Right lung (tissue), 10 donors: ENCODE measurements at places on chromosomes 11 and 22.
A peak's percentile ranks its signal among the peaks of the same experiment; 100 is the strongest.

DNA sequence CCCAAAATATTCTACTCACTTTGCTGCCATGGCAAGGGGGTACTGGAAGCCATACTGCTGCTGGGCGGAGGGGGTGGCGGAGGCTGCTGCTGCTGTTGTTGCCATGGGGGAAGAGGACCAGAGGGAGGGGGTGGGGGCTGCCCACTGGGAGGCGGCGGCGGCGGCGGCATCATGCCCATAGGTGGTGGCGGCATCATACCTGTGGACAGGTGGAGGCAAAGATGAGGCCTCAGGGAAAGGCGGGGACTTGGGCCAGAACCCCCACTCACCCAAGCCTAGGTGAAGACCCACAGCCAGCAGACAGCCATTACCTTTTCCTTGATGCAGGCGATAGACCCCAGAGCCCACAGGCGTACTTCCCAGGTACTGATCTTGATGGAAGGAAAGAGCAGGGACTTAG is 7.1 kb upstream of the PYGM start:
- DNase-seq = no peak

DNA sequence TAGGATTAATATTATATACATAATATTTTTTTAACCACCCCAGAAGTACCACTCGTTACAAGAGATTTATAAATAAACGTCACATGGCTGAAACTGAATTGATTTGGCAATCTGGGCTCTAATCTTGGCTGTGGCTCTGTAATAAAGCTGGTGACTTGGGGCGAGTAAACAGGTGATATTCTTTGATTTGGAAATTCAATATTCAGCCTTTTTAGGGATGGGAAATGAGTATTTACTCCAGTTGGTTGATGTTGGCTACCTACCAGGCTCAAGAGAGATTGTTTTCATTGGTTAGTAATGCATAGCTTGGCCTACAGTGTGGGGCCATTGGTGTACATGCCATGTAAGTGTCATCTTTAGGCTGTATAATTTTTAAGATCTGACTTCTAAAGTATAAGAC is 117.7 kb upstream of the SORL1-AS1 start:
- DNase-seq = no peak

DNA sequence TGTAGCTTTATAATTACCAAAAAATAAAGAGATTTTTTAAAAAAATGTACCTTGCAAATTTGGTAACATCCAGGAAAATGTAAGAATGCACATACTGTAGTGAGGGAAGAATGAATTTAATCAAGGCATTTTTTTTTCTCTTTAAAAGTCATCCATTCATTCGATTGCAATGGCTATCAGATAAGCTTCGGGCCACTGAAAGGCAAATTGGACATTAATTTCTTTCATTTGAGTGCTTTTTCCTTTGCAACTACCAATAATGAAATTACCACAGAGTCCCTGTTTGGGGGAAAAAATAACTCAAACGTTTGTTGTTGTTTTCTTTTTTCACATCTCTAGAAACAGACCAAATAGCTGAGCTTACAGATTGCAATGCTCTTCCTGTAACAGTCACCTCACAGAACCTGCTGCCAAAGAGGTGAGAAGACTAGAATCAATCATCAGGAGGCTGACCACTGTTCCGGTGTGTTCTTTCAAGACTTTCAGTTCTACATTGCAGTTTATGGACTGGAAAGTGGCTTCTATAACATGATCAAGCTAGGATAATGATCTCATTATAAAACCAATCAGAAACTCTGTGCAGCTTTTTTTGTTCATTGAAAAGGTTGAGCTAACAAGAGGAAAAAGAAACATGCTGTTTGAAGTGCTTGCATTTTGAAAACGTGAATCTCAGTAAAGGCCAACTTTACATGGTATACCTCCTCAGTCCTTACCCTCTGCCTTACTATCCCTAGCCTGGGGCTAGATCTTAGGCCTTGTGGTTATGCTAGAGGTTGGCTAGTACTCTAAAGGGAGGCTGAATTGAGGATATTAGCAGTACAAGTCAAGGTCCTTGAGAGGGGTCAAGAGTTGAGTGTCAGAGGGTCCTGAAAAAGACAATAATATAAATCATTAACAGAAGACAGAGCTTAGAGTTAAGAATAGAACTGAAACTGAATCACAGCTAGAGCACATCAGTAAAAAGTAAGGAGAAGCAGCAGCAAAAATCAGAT is 1276.1 kb downstream of the LRRC4C start:
- DNase-seq = no peak

DNA sequence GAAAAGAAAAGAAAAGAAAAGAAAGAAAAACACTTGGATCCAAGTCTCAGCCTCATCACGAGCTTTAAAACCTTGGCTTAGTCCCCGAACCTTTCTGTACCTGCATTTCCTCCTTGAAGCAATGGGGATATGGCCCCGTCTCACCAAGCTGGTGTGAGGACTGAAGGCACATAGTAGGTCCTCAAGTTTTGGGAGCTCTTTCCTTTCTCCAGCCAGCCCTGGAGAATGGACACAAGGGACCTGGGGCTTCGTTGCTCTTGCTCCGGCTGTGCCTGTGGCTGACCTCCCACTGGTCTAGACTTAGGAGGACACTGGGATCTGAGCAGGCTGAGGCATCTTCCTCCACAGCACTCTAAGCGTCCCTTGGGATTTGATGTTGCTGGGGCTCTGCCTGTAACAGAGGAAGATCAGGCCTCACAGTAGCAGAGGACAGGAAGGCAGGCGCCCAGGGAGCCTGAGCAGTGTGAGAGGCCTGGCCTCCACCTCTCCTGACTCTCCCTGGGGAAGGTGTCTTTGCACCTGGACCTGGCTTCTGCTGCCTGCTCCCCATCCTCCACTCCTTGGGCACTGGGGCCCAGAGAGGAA is 32.8 kb downstream of the KCNC1 start:
- DNase-seq = no peak

- peak; percentile 26 for DNase-seq
These were observed 65.0 kb downstream of the SLC36A4 start for GRCh38 chr11:93132836-93133235.

GRCh38 chr22:19770349-19771220 is 10.0 kb downstream of the TBX1 start:
- no peak for DNase-seq

DNA sequence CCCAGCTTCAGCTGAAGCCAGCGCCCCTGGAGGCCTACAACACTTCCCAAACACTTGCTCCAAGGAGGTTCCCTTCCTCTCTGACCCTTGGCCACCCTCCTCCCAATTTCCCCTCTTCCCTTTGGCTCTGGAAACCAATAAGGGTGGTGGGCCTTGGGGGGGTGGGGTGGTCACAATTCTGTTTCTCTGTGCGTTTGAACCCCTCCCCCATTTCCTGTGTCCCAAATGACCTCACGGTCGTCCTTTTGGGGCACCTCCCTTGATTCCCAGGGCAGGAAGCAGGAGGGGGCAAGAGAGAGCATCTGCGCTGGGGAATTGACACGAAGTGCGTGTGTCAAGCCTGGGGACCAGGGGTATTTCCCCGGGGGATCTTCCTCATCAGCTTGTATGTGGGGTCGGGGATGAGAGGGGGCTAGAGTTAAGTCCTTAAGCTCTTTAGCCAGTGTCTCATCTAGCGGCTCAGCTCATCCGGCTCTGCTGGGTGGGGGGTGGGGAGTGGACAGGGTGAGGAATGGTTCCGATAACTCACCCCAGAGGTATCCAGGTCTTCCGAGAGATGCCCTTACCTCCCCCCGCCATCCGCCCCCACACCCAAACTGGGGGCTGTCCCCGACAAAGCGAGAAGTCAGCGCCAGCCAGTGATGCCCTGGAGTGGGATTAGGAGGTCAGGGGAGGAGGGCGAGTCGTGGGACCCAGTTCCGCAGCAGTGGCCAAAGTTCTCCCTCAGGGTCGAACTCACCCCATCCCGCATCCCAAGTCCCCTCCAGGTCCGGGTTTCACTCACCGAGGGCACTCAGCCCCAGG is 587 bp downstream of the ESAM start:
- no peak for DNase-seq

DNA sequence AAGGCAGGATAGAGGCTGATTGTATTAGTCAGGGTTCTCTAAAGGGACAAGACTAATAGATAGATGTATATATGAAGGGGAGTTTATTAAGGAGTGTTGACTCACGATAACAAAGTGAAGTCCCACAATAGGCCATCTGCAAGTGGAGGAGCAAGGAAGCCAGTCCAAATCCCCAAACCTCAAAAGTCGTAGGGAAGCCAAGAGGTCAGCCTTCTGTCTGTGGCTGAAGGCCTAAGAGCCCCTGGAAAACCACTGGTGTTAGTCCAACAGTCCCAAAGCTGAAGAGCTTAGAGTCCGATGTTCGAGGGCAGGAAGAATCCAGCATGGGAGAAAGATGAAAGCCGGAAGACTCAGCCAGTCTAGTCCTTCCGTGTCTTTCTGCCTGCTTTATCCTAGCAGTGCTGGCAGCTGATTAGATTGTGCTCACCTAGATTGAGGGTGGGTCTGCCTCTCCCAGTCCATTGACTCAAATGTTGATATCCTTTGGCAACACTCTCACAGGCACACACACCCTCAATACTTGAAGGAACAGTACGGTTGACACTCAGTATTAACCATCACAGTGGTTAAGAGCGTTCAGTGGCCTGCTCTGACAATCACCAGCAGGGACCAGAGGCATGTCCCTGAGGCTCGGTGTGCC is 135.6 kb downstream of the CSNK2A3 start:
- no peak for DNase-seq

DNA sequence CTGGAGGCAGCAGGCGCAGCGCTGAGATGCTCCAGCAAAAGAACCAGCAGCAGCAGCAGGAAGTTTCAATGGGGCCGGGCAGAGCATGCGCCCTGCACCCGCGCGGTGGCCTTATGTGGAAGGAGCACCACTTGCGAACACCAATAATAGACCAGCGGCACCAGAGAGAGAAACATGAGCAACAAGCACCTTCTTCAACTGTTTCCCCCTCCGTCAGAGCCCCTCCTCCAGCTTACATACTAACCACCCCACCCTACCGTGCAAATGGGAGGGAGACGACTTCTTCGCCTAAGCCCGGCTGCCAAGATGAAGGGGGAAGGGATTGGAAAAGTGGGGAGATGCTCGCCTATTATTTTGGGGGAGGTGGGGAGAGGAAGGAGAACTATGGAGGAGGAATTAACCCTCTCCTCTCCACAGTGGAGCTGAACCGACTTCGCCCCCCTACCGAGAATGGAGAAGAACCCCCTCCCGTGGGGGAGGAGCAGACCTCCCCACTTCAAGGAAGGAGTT is 1.1 kb downstream of the RSF1 start:
- peak; percentile 78 for DNase-seq
